ENCODE measurements at places on chromosomes 12 and 14.

DNA sequence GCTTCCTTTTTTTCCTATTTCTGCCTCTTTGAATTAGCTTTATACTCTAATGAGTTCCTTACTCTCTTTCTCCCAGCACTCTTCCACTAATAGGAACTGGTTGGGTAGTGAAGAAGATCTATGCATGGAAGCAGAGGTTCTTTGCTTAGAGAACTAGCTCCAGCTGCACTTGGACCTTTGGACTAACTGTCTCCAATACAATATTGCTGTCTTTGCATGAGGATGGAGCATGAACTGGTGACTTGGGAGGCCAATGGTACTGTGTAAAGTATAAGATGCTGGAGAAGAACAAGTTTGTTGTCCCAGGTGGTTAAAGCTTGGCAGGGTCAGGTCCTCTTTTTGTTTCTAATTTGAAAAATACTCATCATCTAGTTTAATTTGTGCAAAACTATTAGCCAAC lies 2.4 kb upstream of the GLS2 start:
- no peak for DNase-seq

DNA sequence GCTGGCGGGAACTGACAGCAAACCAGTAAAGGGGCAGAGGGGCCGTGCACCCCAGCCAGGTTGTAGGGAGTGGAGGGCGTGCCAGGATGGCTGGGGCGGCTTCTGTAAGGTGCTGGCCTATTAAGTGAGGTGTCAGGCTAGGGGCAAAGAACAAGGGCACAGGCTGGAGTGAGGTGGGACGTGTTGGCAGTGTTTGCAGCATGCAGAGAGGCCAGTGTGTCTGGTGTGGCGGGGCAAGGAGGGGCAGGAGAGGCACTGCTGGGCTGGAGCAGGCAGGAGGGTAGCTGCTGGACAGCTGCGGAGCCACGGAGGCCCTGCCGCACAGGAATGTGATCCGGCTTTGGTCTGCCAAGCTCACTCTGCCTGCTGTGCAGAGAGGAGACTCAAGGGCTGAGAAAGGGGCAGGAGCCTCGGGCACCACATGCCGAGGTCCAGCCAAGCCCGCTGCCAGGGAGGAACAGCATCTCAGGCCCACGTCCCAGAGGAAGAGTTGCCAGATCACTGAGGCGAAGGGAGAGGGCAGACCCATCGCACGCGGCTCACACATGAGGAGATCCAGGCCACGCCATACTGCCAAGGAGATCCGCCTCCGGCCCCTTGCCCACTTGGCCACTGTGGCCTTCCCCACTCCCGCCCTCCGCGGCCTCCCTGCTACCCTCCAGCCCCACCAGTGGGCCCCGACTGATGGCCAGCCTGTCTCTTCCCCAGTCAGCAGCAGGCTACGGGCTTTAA lies 46.8 kb downstream of the AMN start:
- DNase-seq: no peak

DNA sequence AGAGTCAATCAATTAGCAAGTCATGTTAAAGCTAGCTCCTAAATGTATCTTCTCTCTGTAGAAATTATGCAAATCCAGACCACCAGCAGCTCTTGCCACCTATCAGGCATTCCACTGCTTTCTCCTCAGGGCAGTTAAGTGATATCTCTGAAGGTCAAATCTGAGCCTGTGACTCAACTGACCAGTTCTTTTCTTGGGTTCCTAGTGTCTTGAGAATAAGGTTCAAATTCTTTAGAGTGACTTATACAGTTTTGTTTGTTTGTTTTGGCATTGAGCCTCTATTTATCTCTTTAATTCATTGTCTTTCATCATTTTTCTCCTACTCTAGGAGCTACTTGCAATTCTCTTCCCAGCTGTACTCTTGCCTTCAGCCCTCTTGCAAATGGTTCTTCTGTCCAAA lies 2.5 kb upstream of the LRIG3 start:
- no peak for DNase-seq

- DNase-seq: no peak
Observed at GRCh38 chr12:75908961-75909605, 122.5 kb downstream of the PHLDA1 start.

DNA sequence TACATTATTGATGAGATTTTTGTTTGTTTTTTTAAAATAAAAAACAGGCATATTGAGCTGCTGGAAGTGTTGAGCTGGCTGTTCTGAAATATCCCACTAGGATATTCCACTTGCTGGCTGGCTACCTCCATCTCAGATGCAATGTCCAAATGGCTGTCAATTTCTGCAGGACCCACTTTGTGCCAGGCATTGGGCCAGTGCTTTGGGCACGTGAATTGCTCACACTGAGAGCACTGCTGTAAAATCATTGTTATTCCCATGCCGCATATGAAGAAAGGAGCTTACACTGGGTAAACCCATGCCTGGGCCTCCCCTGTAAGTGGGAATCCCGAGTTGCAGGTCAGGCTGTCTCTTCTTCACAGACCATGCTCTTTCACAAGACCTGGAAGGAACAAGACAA lies 56.7 kb downstream of the RGS6 start:
- DNase-seq: no peak

- DNase-seq: no peak
Observed at GRCh38 chr12:68788554-68789143, 19.3 kb upstream of the MDM2 start.
